ENCODE measurements at places on chromosomes 6 and 20. TPM values are rescaled to one million over a fixed set of nuclear protein-coding genes. Genes with fewer than 3 reads are reported as not detected.

DNA sequence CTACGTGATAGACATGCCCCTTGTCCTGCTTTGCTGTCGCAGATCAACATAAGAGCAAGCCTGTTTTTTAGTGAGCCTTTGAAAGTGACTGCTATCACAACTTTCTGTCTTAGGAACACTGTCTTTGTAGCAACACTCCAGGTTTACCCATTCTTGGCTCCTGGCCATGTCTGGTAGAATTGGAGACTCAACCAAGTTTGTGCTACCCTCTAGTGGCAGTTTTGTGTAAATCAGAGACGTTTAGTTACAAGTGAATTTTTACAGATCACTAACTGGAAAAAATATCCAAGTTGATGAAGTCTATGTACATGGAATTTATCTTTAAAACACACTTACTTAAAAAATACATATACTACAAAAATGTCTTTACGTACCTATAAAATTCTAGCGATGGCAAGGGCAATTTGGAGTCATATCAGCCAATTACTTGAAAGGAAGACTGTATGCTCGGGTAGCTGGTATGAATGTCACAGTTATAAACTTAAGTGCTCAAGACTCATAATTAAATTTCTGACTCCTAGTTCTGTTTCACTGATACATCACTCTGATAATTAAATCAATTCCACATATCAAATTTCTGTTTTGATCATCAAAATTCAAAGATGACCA lies 101.4 kb downstream of the ADGB start:
- peak; percentile 44 for DNase-seq

- DNase-seq, result no peak
These were observed 78.8 kb downstream of the PTCHD4 start for GRCh38 chr6:48032151-48032550.

DNA sequence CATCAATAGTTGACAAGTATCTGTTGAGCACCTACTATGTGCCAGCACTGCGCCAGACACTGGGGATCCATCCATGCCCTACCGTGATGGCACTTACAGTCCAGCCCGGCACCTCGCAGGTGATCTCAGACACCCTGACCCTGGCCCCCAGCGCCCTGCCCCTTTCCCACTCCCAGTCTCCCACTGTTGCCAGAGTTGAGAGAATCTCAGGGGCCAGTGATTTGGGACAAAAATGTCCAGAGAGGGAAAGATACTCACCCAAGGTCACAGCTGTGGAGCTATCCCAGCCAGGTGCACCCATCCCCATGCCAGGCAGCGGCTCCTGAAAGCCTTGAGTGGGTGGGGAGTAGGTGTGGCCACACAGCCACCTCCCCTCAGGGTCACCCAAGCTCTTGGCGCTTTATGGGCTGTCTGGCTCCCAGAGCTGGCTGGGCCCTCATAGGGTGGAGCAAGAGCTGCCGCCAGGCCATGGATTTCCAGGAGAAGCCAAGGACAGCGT lies 3.3 kb downstream of the PI16 start:
- DNase-seq, result no peak

DNA sequence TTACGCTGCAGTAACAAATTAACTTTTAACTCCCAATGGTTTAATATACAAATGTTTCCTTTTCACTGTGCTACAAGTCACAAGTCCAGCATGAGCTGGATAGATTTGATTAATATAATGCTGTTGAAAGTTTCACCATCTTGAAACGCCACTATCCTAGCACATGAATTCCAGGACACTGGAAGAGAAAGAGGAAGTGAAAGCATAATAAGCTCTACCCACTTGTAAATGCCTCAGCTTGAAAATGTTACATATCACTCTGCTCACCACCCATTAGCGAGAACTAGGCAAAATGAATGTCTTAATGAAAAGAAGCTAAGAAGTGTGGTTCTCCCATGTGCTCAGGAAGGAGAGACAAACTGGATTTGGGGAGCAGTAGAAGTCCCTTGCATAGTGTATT lies 46.9 kb downstream of the PCSK2 start:
- no peak for DNase-seq

- DNase-seq, result no peak
These were observed 104.0 kb downstream of the EYA2 start for GRCh38 chr20:46998477-46999240.

DNA sequence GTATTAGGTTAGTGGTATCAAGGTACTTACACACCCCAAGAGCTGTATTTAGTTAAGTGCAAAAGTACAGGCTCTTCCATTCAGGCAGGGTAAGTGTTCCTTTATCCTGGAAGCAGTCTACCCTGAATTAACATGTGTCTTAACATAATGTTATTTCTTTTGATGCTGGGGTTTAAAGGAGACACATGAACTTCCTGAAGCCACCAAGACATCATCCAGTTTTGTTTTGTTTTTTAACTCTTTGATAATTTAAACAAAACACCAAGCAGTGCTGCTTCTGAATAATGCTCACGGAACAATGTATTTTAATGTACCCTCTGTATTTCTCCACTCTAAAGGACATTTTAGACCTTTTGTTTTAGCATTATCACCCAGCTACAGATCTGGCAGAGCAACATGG lies 50.5 kb upstream of the PLCB4 start:
- no peak for DNase-seq

The TNF gene
- total RNA-seq, result not detected

GRCh38 chr20:1534526-1534925 lies 23.0 kb downstream of the SIRPD start:
- no peak for DNase-seq

The VWA7 gene
- total RNA-seq, result not detected

DNA sequence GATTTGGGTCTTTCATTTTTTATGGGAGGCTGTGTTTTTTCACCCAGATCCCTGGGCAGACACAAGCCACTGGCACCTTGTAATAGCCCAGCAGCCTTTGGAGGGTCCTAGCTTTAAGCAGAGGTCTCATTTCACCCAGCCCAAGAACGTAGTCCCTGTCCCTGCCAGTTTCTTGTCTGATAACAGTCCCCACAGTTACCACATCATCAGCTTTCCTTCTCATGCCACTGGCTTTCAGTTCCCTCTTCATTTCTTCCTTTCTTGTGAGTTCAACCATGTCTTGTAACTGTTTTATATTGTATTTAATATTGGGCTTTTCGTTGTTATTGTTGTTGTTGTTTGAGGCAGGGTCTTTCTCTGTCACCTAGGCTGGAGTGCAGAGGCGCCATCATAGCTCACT lies 10.6 kb downstream of the PNPLA1 start:
- no peak for DNase-seq

The CLPSL2 gene
- total RNA-seq, result not detected

The PKHD1 gene
- total RNA-seq, result not detected

- peak; percentile 73 for DNase-seq
These were observed 48.8 kb upstream of the ZNF217 start for GRCh38 chr20:53642196-53643030.

- DNase-seq, result no peak
These were observed 18.3 kb downstream of the NTSR1 start for GRCh38 chr20:62726716-62727583.

DNA sequence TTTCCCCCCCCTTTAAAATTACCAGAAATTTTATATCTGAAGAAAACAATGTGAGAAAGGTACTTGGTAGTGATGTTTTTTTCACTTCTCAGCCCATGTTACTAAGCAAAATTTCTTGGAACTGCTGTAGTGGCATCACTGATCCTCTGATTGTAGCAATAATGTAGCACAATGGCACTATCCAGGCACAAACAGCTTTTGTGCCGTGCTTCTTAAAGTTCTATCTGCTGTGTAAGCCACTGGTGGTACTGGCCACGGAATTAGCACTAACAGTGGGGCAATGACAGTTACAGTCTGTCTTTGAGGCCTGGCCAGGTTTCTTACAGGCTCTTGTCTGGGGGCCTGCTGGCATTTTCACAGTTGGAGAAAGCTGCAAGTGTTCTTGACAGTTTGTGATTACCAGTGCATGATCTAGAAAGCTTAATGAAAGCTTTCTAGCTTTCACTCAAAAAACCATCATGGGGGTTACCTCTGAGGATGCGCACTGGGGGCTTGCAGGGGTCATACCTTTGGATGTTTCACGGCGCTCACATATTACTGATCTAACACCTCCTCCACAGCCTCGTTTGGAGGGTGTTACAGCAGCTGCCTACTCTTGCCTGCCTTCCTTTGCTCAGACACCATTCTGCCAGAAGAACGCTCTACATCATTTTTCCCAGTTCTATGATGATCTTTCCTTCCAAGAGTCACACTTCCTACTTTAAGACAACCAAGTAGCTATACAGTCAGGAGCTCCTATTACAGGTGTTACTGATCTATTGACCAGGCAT lies 58.4 kb upstream of the ARMH2 start:
- DNase-seq, result no peak

The MAP3K5 gene
- total RNA-seq, result 8.3 TPM

The PNPLA1 gene
- total RNA-seq, result not detected

The MUC22 gene
- total RNA-seq, result not detected

GRCh38 chr20:19045371-19045770 lies 167.1 kb upstream of the SLC24A3 start:
- no peak for DNase-seq

The RAB44 gene
- not detected for total RNA-seq

GRCh38 chr6:143561105-143561704 lies 49.7 kb upstream of the FUCA2 start:
- no peak for DNase-seq

DNA sequence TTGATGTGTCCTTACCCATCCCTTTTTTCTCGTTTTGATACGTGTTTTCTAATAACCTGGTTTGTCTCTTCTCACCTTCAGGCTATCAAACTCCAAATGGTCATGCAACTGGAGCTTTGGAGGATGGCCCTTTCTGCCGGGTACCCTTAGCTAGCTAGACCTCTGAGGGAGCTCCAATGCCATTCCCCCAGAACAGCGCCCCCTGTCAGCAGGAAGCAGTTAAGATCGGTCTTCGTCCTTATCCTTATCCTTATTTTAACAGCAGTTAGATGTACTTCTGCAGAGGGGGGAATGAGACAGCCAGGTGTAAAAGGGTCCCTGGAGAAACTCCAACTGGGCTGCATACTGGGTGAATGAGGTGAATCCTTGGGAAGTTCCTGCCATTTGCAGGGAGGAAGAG lies 37.2 kb downstream of the SEL1L2 start:
- DNase-seq, result no peak

The CYB5R4 gene
- 27.9 TPM for total RNA-seq
